Nucleus accumbens (tissue), 56 donors: ENCODE measurements at places on chromosomes 1 and 21.
A peak's percentile ranks its signal among the peaks of the same experiment; 100 is the strongest.

DNA sequence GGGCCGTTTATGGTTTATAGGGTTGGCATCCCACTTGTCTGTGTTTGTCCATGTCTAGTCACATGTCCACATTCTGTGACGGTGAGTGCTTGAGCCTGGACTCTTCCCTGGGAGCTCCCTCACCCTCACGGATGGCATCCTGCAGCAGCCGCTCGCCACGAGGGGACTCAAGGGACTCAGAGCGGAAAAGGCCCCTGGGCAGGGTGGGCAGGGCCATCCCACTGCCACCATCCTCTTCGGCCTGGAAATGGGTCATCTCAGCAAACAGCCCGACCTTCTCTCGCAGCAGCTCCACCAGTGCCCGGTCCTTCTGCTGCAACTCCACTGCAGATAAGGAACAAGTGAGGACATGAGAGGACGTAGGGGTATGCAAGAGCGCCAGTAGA is 11.1 kb downstream of the RXFP4 start:
- DNase-seq: no peak

GRCh38 chr1:109935451-109935900 is 24.8 kb downstream of the CSF1 start:
- DNase-seq: no peak

- DNase-seq: no peak
These were observed 393.9 kb downstream of the PLPP3 start for GRCh38 chr1:56185493-56185892.

- no peak for DNase-seq
These were observed 21.5 kb downstream of the STPG1 start for GRCh38 chr1:24391882-24392603.

DNA sequence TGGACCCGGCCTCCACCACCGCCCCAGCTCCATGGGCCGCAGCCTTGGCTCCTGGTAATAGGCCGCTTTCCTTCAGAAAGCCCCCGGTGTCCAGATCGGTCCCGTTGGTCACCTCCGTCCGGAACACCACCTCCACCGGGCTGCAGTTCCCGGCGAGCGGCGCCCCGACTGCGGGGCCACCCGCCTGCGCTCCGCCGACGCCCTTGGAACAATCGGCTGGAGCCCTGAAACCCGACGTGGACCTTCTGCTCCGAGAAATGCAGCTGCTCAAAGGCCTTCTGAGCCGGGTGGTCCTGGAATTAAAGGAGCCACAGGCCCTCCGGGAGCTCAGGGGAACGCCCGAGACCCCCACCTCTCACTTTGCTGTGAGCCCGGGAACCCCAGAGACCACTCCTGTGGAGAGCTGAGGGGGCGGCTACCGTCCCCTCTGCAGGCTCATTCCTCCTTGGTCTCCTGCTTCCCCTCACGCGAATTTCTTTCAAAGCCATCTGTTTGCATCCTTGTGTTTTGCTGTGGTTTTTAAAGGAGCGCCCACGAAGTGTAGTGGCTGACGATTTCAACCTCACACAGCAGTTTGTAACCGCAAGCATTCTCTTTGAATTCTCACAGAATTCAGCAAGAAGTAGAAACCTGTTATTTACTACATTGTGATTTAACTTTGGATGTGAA is 6.0 kb downstream of the FCRLB start:
- DNase-seq: no peak

DNA sequence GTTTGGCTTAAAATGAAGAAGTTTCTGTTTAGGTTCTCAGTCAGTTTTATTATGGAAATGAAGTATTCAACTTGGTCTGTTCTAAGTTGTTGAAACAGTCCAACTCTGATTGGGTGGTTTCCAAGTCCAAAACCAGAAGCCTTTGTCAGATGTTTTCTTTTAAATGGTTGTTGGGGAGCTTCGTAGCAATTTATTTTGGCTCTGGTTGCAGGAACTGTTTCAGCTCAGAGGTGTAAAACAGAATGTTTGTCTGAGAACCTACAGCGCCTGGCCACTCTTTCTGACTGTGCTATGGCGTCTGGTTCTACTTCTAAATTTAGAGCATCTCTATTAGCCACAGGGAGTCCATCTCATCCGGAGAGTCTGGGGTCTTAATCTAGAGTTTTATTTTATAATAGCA is 582.6 kb upstream of the TMPRSS15 start:
- no peak for DNase-seq

GRCh38 chr1:10682108-10682445 is 114.4 kb downstream of the CASZ1 start:
- DNase-seq: no peak

DNA sequence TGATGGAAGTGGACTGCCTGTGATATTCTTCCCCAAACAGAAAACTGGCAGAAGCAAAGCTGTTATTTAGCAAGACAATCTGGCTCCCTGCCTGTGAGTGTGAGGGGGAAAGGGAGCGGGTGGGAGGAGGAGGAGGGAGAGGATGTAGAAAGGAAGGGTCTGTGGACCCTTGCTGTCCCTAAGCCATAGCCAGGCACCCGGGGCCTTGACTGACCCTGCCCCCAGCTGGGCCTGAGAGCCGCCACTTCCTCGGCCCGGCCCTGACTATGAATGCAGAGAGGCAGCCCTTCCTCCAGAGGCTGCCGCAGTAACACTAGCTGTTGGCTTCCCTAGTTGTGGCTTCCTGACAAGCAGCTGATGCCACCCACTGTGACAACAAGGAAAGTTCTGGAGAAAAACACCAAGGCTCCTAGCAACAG is 13.9 kb downstream of the PLA2G2F start:
- DNase-seq: peak; percentile 58
